ENCODE measurements at places on chromosomes 11 and 22.
A peak's percentile ranks its signal among the peaks of the same experiment; 100 is the strongest.

DNA sequence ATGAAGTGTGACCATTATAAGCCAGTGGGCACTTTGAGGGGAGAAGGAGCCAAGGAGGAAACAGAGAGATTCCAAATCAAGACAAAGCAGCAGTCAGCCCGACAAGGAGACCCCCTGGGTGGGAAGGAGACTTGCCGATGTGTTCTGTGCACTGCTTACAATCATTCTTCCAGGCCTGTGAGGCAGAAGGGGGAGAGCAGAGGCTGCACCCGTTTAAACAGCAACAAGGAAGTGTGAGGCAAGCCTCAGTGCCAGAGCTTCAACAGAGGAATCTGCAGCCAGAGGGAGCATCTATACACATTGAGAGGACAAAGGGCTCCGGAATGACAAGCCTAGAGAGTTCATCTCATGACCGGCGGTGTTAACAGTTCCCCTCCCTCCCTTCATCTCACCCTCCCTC lies 121.1 kb downstream of the NXPE2 start:
- no peak for DNase-seq

GRCh38 chr11:93728792-93729128 lies 12.5 kb downstream of the TAF1D start:
- no peak for DNase-seq

GRCh38 chr22:37633089-37633624 lies 6.3 kb upstream of the SH3BP1 start:
- DNase-seq = no peak

DNA sequence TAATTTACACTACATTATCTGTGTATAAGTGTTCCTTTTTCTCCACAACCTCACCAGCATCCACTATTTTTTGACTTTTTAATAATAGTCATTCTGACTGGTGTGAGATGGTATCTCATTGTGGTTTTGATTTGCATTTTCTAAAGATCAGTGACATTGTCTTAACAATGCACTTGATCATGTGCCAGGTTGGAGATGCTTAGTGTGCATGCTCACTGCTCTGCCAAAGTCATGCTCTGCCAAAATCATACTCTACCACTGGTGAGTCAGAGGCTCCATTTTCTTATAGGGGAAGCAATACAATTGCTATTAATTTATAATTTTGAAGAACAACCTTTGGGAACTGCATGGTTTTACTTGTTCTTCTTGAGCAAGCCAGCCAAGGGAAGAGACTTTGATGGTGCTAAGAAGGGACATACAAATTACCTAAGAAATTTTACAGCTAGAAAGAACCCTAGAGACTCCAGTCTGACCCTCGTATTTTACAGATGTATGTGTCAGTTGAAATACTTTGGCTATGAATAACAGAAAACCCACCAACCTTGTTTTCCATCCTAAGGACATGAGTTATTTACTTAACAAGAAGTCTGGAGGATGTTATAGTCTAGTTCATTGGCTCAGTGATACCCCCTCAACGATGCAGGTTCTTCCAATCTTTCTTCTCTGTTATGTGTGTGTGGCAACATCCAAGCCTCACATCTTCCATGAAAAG lies 368.9 kb downstream of the DDX10 start:
- no peak for DNase-seq

DNA sequence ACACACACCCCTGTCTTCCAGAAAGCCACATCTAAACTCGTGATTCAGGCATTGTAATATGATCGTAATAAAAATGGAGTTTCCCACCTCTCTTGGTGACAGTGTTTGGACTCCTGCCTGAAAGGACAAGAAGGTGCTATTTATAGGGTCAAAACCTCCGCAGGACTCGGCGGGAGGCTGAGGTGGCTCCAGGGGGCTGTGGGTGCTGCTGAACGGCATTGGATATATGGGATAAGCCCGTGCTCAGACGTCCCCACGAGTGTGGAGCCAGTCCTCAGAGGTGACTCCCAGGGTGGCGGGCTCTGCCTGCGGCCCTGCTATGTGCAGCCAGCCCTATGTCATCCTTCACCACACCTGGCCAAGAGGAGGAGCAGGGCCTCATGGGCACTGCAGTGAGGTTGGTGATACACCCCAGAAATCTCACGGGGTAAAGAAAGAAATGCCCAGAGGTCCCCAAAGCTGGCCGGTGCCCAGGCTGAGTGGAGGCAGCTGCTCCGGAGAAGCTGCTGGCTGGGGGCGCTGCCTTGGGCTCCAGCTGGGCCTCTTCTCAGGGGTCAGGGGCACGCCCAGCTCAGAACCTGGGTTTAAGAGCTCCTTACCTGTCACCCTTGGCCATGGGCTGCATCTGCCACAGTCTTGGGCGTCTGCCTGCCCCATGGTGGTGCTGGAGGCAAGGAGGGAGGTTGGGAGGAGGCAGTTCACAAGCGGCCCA lies 5.1 kb upstream of the OSBPL5 start:
- no peak for DNase-seq

DNA sequence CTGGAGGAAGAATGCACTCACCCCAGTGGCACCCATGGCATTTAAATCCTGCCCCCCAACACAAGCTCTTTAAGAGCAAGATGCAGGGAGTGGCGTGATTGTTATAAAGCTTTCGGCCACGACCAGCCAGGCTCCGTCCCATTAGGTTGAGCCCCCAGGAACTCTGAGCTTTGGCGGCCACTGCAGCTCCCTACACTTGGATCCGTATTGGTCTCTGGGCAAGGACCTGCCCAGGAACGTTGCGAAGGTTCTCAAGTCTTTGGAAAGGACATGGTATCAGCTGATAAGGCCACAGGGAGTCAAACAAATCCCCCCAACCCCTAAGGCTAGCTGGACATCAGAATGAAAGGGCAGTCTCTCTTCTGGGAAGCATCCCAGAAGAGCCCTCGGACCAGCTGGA lies 9.3 kb upstream of the VPS37C start:
- no peak for DNase-seq

GRCh38 chr11:120284272-120284671 lies 40.8 kb upstream of the TLCD5 start:
- DNase-seq = no peak

- DNase-seq = no peak
These were observed 26.7 kb downstream of the FAM83F start for GRCh38 chr22:40021401-40022000.

DNA sequence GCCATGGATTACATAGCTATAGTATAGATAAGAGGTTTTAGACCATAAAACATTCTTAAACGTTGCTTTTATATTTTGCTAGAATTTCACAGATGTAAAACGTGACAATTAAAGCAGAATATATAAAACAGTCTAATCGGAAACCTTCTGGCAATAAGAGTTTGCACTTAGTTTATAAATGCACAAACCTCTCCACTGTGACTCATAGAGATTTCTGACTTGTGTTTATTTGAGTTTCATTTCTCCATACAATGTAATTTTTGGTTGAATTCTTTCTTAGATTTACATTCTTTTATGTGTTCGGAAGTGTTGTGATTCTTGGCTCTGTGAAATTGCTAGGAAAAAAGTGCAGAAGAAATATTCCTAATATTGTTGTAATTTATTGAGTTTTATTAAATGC lies 288.7 kb upstream of the CTSC start:
- no peak for DNase-seq

GRCh38 chr11:9219115-9219514 lies 46.0 kb downstream of the DENND5A start:
- no peak for DNase-seq

GRCh38 chr11:45142241-45143055 lies 4.0 kb upstream of the PRDM11 start:
- no peak for DNase-seq

GRCh38 chr11:126154691-126155090 lies 56.8 kb downstream of the RPUSD4 start:
- no peak for DNase-seq

GRCh38 chr11:120172054-120172911 lies 34.4 kb upstream of the TRIM29 start:
- DNase-seq = peak; percentile 43

DNA sequence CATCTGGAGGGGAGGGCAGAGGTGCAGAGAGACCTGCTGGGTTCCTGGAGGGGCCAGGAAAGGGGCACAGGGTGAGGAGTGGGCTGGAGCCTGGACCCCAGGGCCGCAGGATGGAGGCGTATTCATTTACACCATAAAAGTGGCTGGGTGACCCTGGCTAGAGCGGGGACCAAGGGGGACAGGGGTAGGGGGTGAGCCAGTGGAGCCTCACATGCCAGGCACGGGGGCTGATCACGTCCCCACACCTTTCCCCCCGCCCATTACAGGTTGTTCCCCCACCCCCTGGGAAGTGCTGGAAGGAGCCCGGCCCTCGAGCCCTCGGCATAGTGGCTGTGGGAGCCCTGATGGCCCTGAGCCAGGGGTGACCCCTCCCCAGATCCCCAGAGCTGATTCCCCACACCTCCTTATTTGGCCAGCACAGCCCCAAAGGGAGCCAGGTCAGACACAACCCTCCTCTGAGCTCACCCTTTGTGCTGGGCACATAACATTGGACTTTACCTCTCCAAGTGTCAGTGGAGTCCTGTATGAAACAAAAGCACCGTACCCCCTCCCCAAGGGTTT lies 781 bp downstream of the TCIRG1 start:
- no peak for DNase-seq

DNA sequence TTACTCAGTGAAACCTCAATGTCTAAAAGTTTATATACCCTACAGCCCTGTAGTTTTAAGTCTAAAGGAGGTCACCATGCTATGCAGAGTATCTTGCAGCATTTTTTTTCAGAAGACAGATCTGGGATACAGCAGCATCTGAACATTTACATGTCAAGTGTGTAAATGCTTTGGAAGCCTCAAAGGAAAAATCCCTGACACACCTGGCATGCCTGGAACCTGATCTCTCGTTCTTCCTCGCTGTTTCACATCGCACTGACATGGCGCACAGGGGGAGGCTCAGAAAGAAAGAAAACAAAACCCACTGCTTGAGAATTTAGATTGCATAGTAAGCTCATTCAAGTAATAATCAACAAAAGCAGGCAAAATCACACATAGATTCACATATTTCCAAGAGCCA lies 31.0 kb downstream of the PAX6 start:
- no peak for DNase-seq

DNA sequence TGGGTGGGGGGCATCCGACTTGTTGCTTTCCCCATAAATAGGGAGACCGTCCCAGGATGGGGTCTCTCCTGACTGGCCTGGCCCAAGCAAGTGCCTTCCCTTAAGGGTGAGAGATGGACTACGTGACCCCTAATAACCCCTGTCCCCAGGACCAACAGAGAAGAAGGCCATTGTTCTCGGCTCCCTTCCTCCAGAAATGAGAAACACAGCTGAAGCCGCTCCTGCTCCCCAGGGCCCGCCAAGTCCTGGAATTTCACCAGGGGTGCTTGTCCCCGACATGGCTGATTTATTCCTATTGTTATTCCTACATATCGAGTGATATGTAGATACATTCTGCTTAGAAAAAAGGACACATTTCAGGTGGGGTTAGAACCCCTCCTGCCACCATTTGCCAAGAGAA lies 100.8 kb downstream of the TP53I11 start:
- no peak for DNase-seq

GRCh38 chr11:81278991-81279390 lies 1454.7 kb downstream of the FAM181B start:
- no peak for DNase-seq

- DNase-seq = no peak
These were observed 1313.1 kb downstream of the JRKL start for GRCh38 chr11:97702951-97703350.

DNA sequence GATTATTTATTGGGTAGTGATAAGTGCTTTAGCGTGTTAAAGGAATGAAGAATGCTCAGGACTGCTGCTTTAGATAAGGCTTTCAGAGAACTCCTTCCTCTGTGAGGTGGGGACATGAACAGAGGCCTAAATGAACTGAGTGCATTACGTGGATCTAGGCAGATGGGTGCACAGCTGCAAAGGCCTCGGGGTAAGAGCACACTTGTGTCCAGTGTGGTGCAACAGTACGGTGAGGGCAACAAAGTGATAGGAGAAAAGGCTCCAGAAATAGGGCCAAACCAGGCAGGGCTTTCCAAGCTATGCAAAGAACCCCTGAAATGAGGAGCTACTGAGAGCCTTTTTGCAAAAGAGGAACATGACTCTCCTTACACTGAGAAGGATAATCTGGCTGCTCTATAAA lies 45.3 kb upstream of the ARHGAP32 start:
- no peak for DNase-seq

GRCh38 chr11:28703371-28703770 lies 595.2 kb downstream of the METTL15 start:
- no peak for DNase-seq

GRCh38 chr11:66568124-66568916 lies at the start of gene CTSF:
CTSF (minus strand) TSS chr11:66568606; CDS start chr11:66568486, 120 bp downstream.
- DNase-seq = peak; percentile 52

DNA sequence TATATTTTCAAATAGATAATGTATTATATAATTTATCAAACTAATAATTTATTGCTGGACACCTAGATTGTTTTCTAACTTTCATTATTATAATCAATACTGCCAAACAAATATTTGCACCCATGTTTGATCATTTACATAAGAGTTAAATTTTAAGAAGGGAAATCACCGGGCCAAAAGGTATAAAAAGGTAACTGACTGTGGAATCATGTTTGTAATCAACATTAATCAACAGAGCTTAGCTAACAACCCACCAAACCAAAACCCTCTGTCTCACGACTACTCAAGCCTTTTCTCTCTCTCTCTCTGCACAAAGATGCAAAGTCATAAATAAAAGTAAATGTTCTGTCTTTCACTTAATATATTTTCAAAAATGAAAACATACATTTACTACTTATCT lies 14.8 kb downstream of the LPXN start:
- DNase-seq = no peak
